Esophagus muscularis mucosa (tissue), 4 donors: ENCODE measurements at places on chromosomes 6 and 20. TPM values are rescaled to one million over a fixed set of nuclear protein-coding genes. Genes with fewer than 3 reads are reported as not detected.
A peak's percentile ranks its signal among the peaks of the same experiment; 100 is the strongest.

OR2B6 gene
- not detected for total RNA-seq

NT5E gene
- total RNA-seq = 18.6 TPM

LGSN gene
- total RNA-seq = not detected

PARD6B gene
- total RNA-seq = 3.6 TPM

MAK gene
- 0.13 TPM for total RNA-seq

HEY2 gene
- total RNA-seq = 2.2 TPM

NKX2-4 gene
- not detected for total RNA-seq

ZBTB46 gene
- total RNA-seq = 9.6 TPM

HLA-F gene
- total RNA-seq = 58.7 TPM

CST5 gene
- total RNA-seq = 3.7 TPM

DNA sequence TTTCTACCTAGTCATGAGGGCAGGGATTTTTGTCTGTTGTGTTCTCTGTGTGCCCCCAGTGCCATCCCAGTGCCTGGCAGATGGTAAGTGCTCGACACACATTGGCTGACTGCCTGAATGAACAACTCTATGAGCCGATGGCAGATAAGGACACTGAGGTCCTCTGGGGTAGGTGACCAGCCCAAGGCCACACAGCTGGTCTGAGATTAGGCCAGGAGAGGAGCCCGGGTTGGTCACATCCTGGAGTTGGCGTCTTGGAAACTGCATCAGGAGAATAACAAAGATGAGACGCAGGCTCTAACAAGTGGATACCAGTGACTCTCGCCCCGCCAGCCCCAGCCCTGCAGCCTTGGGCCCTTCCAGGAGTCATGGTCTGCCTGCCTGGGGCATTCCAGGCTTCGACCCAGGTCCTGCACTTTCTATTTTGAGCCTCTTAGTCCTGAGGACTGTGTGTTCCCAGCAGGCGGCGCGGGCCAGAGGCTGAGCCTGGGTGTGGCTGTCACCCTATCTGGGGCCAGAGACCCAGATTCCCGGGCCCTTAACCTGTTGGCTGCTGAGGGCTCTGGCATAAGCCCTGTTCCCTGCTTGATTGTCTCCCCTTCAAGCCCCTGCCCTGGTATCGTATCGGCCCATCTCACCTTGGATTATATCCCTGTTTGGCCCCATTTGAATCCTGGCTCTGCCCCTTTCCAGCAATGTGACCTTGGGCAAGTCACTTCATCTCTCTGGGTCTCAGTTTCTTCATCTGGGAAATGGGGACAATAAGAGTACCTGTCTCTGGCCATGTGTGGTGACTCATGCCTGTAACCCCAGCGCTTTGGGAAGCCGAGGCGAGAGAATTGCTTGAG lies 88.3 kb downstream of the CEBPB start:
- no peak for DNase-seq

- DNase-seq = no peak
Observed at GRCh38 chr20:2118783-2119182, 17.2 kb downstream of the STK35 start.

DNA sequence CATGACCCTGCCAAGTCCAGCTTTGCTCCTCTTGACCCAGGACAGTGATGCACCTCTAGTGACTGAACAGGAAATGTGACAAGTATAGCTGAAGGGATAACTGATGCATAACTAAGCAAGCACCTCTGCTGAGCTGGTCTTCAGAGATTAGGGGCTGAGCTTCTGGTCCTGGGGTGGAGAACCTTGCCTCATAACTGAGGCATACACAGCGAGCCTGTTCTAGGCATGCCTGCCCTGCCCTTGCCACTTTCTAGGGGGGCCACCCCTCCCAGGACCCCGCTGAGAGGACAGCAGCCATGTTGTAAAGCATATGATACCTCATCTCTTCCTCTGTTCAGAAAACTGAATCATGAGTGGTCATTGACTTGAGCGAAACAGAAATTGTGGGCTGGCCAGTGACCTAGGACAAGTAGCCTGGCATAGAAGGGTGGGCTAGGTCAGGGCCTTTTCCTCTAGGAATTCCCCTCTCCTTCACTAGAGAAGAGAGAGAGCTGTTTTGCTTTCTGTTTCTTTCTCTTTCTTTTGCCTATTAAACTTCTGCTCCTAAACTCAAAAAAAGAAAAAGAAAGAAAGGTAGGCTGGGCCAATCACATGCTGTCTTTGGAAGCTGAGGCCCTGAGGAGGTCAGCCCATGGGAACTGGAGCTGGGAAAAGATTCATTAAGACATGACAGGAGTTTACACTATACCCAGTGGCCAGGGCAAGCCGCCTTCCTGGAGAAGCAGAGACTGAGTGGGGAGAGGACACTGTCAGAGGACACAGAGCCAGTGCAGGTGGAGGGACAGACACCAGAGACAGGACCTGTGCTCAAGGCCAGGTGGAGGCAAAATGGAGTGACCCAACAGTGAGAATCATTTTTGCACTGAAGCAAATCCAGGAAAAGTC lies 23.1 kb downstream of the ALDH5A1 start:
- DNase-seq = peak; percentile 81

- no peak for DNase-seq
Observed at GRCh38 chr6:44377971-44378370, 9.5 kb upstream of the CDC5L start.

GRCh38 chr6:38640216-38640909 lies 634 bp upstream of the BTBD9 start:
- peak; percentile 94 for DNase-seq

- no peak for DNase-seq
Observed at GRCh38 chr6:109894181-109894580, 83.9 kb upstream of the GPR6 start.

GRCh38 chr6:41327177-41327576 lies 8.2 kb upstream of the NCR2 start:
- no peak for DNase-seq

- no peak for DNase-seq
Observed at GRCh38 chr20:16535277-16535676, 38.0 kb downstream of the KIF16B start.

DNA sequence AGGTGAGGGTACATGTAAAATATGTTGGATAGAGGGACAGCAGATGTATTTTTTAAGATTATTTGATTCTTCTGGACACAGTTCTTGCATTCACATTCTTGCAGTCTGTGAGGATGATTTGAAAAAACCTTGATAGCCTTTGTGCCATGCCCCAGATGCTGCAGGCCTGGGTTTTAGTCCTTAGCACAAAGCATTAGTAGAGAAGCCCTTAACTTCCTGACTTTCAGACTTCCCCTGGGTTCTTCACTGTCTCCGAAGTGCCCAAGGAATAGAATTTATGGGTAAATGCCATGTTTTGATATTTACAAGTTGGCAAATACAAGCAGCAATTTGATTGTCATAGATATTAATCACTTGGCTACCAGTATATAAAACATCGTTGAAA lies 67.6 kb upstream of the SUPT3H start:
- no peak for DNase-seq

- no peak for DNase-seq
Observed at GRCh38 chr20:32984631-32985354, 19.4 kb downstream of the SUN5 start.

DNA sequence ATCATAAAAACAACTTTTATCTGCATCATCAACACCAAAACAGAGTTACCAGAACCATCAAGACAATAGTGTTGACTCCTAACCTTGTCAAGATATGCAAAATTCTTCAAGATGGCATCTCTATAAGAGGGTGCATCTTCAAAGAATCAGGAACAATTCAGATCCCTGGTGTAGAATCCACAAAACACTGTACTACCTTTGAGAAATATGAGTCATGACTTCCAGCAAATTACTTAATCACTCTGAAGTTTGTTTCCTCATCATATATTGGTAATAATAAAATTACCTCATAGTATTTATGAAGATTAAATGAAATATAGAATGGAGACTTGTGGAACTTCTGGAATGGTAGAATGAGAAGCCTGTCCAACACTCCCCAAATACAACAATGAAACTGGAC lies 221.3 kb upstream of the SUPT3H start:
- no peak for DNase-seq

DNA sequence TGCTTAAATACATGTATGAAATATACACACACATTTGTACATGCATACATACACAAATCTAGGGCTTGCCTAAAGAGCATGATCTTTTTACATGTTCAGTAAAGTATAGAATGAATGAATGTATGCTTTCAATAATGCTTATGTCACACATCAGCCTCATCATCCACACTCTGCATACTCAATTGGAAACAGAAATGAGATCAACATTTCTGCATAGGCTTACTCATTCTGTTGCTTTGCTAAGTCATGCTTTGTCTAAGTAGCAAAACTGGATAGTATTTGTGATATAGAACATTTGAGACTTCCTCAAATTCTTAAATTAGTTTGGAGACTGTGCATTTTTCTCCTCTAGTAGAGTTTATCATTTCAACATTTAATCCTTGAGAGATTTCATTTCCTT lies 343.3 kb downstream of the ADGRB3 start:
- DNase-seq = no peak

- no peak for DNase-seq
Observed at GRCh38 chr6:122400121-122400450, 634 bp downstream of the HSF2 start.

- no peak for DNase-seq
Observed at GRCh38 chr6:24931718-24932691, 3.8 kb downstream of the RIPOR2 start.

DNA sequence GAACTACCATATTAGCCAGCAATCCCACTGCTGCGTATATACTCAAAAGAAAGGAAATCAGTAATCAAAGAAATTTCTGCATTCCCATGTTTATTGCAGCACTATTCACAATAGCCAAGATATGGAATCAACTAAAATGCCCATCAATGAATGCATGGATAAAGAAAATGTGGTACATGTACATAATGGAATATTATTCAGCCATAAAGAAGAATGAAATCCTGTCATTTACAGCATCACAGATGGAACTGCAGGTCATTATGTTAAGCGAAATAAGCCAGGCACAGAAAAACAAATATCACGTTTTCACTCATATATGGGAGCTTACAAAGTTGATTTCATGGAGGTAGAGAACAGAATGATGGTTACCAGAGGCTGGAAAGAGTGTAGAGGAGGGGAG lies 65.1 kb downstream of the ALDH8A1 start:
- DNase-seq = no peak

DNA sequence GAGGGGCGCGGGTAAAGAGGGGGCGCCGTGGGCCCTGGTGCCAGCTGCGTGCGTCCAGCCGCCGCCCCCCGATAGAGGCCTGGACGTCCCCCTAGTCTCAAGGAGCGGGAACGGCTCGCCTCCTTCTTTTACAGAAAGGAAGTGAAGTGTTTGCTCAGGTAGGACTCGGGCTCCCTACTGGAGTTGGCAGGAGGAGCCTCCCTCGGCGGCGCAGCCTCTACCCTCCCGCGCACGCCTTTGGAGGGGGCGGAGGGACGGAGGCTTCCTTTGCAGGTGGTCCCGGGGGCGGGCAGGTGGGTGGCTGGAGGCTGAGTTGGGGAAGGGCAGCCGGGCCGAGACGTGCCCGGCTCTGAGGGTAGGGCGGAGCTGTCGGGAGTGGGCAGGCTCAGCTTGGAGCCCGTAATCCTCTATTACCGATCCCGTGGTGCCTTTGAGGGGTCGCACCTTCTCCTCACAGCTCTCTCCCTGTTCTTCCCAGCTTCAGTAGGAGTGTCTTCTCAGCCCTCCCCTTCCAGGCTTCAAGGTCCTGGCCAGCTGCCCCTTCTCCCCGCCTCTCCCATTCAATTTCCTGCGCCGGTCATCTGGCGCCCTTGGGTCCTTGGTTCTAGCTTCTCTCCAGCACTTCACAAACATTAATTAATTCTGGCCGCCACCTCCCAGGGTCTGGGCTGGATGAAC lies 728 bp downstream of the ITPR3 start:
- DNase-seq = no peak

DNA sequence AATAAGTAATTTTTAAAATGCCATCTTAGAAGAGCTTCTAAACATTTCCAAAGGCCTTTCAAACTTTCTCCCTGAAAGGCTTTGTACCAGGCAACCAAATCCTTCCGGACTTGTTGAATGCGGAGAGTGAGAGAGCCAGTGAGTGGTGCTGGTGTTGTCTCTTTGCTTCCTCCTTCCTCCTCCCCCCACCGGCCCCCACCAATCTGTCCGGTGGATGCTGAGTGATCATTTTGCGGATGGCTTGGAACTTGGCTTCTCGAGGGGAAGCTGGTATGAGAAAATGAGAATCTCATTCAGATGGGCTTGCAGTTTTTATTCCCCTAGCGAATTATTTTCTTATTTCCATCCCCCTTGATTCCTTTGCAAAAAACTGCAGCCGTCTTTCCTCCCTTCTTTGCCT lies 97.3 kb downstream of the ANKRD60 start:
- peak; percentile 74 for DNase-seq

DNA sequence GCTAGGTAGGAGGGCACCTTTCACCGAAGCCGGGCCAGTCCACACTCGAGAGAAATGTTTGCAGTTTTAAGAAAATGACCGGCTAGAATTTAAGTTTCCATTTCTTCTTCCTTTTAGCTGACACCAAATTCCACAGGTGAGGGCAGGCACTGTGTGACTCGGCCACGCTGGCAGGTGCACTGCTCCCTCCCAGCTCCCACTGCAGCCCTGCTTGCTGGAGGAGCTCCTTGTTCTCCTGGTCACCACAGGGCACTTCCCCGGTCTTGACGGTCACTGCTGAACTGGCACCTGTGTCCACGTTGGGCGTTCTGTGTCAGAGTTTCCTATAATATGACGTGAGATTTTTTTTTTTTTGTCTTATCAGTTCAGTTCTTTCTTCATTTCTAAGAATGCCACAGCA lies 3.6 kb upstream of the KIF25 start:
- peak; percentile 70 for DNase-seq

- no peak for DNase-seq
Observed at GRCh38 chr6:27806981-27807440, 105.2 kb downstream of the OR2B2 start.

DNA sequence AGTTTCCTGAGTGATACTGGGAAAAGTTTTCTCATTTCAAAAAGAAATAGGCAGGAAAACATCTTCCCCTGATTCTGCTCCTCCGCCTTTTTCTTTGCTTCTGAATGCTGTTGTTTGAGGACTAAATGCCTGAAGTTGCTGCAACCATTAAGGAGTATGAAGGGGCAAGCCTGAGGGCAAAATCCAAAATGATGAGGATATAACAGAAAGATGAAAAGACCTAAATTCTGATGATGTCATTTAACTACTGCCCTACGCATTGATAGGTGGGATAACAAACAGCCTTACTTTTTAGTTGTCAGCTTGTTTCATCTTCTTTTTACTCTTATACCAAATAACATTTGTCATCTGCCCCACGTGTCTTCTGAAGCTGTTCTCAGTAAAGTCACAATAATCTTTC lies 474.6 kb upstream of the MMS22L start:
- no peak for DNase-seq
